Stimulated activated CD8-positive, alpha-beta memory T cell treated with anti-CD3 and anti-CD28 coated beads, Interleukin-15, amount 100 ng/mL, for 48 hours (primary cell): ENCODE measurements at places on chromosomes 2 and 18.

- DNase-seq, result no peak
Measured at GRCh38 chr2:213723707-213724106, 439.4 kb downstream of the SPAG16 start.

- no peak for DNase-seq
Measured at GRCh38 chr2:164836907-164837306, 4.7 kb downstream of the COBLL1 start.

DNA sequence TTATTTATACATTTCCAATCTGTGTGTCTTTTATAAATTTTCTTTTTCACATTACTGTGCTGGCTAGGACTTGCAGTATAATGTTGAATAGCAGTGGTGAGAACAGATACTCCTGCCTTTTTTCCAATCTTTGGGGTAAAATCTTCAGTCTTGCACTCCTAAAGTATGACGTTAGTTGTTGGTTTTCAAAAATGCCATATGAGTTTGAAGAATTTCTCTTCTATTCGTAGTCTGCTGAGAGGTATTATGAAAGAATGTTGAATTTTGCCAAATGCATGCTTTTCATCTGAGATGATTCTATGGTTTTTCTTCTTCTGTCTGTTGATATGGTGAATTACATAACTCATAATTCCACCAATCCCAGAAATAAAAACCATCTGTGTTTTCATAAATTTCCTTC lies 335.3 kb upstream of the CHST9 start:
- no peak for DNase-seq

GRCh38 chr18:79790996-79791972 lies 6.5 kb upstream of the KCNG2 start:
- no peak for DNase-seq

- DNase-seq, result no peak
Measured at GRCh38 chr18:1846640-1847039, 724.7 kb downstream of the METTL4 start.

GRCh38 chr2:241031436-241032165 lies 33.2 kb downstream of the SNED1 start:
- no peak for DNase-seq

DNA sequence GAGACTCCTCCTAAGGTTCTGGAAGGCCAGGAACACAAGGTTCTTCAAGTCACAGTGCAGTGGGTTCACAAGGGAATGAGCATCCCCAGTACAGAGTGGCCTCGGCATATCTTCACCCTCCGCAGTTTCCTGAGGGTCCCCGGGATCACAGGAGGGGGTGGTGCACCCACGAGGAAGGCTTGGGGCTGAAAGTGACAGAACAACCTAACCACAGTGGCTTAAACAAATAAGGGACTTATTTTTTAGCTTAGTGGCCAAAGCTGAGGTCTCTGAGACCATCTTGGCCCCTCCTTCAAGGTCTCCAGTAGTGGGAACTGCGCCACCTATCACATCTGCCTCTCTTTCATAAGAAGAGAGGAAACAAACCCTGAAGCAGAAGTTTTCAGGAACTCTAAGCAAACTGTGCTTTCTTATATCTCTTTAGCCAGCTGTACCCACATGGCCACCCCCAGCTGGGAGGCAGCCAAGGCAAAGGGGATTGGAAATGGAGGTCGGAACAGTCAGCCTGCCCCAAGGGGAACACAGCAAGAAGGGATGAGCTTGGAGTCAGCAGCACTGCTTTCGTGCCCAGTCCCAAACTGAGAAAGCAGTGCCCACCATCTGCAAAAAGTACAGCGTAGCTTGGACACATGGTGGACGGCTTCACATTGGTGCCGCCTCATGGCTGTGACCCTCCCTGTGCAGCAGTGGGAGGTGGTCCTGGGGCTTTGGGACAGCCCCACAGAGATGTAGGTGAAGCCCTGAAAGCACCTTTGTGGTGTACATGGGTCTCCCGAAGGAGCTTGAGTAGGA lies 260.0 kb upstream of the ID2 start:
- DNase-seq, result no peak

GRCh38 chr18:78836838-78837237 lies 142.8 kb upstream of the SALL3 start:
- no peak for DNase-seq

GRCh38 chr2:241391892-241392665 lies 36.0 kb downstream of the FARP2 start:
- no peak for DNase-seq

DNA sequence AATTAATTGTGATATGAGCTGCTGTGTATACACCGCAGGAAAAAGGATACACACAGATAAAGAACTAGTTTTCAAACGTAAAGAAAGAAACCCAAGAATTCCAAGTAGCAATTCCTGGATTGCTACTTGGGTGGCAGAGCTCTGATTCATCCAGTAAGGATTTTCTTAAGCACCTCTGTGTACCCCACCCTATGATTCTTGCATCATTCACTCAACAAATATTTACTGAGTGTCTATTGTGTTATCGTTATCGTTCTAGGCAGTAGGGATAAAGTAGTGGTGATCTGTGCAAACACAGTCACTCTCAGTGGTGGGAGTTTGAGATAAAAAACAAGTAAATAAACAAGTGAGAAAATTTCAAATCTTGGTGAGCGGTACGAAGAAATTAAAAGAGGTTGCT lies 4.9 kb upstream of the TMEM200C start:
- DNase-seq, result no peak

GRCh38 chr2:62201307-62201706 lies 5.4 kb downstream of the B3GNT2 start:
- no peak for DNase-seq

GRCh38 chr2:212520340-212520739 lies 18.3 kb downstream of the ERBB4 start:
- no peak for DNase-seq

GRCh38 chr2:69021727-69022126 lies 8.7 kb downstream of the ANTXR1 start:
- DNase-seq, result no peak

DNA sequence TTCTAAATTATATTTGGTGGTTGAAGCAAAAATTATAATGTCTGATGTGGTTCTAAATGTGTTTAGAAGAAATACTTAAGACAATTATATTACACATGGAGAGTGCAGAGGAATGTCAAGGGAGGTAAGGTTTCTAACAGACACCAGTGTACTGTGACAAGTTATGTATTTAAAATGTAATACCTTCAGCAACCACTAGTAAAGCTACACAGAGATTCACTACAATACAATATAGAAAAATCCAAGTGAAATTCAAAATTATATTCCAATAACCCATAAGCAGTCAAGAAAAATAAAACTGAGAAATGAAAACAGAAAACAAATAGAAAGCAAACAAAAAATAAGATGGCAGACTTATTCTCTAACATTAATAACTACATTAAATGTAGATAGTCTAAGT lies 249.5 kb upstream of the KLHL14 start:
- no peak for DNase-seq

GRCh38 chr2:239277401-239278085 lies 123.3 kb downstream of the HDAC4 start:
- DNase-seq, result no peak

GRCh38 chr2:208872591-208872990 lies 466.0 kb downstream of the PTH2R start:
- no peak for DNase-seq

- no peak for DNase-seq
Measured at GRCh38 chr18:9790261-9790660, 82.2 kb downstream of the RAB31 start.

DNA sequence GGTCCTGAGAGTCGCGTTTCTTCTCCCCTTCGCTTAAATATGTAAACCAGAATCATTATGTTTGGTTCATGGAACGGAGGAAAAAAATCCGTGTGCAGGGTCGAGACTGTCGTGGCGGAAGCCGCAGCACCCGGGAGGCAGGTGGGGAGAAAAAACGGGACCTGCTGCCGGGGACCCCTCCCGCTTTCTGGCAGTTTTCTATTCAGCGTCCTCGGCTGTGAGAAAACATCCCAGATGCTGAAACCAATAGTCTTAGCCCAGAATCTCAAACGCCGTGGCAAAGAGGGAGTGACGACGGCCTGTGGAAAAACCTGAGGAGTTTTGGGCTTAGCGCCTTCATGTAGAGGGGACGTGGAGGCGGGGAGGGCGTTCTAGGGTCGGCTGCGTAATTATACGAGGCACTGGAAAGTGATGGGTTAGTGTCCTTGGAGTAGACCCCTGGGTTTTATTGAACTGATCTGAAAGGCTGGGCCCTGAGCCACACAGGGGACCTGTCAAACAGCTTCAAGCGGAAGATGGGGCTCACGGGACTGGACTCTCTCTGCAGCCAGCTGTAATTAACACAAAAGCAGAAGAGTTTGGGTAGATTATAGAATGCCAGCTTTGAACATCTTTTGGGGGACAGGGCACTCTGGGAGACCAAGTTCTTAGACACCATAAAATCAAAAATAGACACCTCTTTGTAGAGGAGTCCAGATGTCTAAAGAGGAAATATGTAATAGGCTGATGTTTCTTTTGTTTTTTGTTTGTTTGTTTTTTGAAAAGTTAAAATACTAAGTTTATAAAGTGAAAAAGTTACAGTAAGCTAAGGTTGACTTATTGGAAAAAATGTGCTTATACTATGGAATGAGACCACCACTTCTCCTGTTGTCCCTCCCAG lies 834 bp upstream of the BUB1 start:
- DNase-seq, result no peak

DNA sequence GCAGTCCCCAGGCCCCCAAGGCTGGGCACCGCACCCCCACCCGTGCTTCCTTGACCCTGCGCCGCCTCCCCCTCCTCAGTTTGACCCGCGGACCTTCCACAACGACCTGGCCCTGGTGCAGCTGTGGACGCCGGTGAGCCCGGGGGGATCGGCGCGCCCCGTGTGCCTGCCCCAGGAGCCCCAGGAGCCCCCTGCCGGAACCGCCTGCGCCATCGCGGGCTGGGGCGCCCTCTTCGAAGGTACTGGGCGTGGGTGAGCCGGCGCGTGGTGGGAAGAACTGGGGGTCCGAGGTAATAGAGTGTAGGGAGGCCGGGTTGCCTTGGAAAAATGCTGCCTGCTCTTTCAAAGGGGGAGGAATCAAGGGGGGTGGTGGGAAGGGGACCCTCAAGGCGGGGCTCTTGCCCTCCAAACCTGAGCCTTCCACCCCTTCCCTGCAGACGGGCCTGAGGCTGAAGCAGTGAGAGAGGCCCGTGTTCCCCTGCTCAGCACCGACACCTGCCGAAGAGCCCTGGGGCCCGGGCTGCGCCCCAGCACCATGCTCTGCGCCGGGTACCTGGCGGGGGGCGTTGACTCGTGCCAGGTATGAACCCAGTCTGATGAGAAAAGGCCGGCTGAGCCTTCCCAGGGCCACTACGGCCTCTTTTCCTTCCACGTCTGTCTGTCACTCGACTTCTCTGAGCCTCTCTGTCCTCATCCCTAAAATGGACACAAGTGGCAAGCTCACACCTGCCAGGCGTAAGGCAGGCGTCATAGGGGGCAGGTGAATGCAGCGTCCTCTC lies 2.6 kb downstream of the PRSS56 start:
- DNase-seq, result no peak

GRCh38 chr18:57834616-57835015 lies 31.5 kb upstream of the ATP8B1 start:
- DNase-seq, result no peak

DNA sequence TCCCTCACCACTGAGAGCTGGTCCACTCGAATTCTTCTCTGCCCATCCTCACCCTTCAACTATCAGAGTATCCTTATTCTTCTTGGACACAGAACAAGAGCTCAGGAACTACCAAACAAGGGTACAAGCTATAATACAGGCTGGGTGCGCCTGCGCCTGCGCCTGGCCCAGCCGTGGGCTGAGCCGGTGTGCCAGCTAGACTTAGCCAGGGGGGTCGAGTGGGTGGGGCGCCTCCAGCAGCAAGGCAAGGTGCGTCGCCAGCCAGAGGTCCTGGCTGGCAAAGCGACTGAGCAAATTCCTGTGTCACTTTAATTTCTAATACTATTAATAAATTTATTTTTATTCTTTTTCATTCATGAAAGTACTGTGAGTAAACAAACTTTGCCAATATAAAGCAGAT lies 1072.6 kb upstream of the PIK3C3 start:
- no peak for DNase-seq

GRCh38 chr18:76349067-76349715 lies 145.9 kb downstream of the ZNF516 start:
- peak; percentile 22 for DNase-seq

- no peak for DNase-seq
Measured at GRCh38 chr2:71477231-71477691, 23.9 kb downstream of the DYSF start.

DNA sequence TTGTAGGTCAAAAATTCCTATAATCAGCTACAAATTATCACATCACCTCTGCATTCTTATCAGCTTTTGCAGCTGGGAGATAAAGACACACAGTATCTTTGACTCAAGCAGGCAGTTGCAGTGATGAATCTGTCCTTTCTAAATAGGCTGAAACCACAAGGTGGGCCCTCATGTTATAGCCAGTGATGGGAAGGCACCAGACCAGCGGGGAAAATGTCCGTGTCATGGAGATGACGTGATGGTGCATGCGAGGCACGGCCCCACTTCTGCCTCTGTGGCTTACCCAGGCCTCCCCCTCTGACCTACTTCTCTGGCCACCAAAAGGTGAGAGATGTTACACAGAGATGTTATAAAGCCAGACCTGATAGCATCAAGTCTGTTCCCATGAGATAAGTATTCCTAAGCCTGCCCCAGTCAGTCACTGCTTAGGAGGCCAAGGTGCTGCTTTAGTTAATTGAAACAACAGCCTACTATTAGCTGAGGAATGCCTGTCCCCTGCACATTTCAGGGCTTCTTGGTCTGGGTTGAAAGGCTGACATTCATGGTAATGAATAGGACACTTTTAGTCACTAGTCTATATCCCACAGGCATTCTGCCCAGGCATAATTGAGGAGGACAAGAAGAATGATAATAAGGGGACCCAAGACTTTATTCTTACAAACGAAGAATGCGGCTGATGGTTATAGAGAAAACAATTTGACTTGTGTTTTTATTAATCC lies 327.9 kb downstream of the LPIN1 start:
- no peak for DNase-seq

DNA sequence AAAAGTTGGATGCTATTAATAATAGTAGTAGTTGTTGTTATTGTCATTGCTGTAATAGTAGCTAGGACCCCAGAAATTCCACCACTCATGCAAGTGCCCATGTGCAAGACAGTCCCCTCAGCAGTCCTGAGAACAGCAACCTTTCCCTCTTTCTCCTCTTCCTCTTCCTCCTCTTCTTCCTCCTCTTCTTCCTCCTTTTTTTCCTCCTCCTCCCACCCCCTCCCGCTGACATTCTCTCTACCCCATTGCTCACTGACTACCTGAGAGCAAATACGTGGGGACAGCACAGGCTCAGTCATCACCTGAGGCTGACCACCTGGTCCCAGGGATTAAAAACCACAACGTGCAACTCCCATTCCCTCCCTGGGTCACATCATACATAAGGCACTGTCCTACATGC lies 41.8 kb downstream of the SMAD7 start:
- no peak for DNase-seq

GRCh38 chr2:25445464-25445863 lies 103.7 kb upstream of the DNMT3A start:
- no peak for DNase-seq
